ENCODE measurements at places on chromosomes 3 and 15.

DNA sequence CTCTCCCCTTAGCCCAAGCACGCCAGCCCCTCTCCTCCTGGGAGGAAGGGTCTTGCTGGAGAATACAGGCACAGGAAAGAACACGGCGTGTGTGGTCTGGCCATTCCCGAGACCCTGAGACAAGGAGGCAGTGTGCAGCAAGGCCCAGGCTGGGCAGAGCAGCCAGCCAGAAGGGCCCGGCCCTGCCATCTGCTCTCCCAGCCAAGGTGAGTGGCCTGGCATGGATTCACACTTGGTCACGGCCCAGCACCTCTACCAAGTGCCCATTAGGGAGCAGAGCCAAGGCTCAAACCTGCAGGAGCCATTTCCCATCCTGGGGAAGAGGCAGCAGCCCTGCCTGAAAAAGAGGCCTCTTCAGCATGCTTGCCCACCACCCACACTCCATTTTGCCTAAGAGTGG, 28.6 kb downstream of the MEGF11 start:
- no peak for DNase-seq

GRCh38 chr15:80494351-80494751, 90.2 kb downstream of the ARNT2 start:
- no peak for DNase-seq

- DNase-seq, result no peak
These were observed 16.1 kb upstream of the RARRES1 start for GRCh38 chr3:158748237-158748828.

- no peak for DNase-seq
These were observed 8.3 kb downstream of the SETD5 start for GRCh38 chr3:9405756-9406155.

- no peak for DNase-seq
These were observed 29.2 kb upstream of the PRICKLE2 start for GRCh38 chr3:64254443-64254842.

DNA sequence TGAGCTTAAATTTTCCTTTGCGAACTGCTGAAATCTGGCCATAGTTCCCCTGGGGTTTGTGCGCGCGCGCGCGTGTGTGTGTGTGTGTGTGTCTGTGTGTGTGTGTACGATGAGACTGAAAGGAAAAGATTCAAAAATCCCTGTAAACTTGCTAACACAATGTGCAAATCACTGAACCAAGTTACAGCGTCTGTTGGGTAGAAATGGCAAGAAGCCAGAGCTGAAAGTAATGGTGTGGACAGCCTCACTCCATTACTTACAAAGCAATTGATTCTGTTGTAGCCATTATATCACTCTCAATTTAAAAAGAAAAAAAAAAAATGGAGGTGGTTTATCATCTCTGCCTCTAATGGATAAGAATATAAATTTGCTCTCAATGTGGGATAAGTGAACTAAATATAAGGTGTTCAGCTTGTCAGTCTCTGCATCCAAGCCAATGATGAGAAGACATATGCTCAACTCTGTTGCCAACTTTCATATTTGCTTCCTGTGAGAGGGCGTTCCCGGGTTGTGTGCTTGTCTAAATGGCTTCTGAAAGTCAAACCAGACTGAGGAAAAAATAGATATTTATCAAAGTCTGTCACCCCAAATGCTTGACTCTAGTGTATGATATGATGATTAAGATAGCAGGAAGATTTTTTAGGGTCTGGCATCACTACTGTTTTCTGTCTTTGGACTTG, 422.2 kb downstream of the ZNF385D start:
- DNase-seq, result no peak

- no peak for DNase-seq
These were observed 666.6 kb upstream of the ROBO1 start for GRCh38 chr3:80434366-80434765.

DNA sequence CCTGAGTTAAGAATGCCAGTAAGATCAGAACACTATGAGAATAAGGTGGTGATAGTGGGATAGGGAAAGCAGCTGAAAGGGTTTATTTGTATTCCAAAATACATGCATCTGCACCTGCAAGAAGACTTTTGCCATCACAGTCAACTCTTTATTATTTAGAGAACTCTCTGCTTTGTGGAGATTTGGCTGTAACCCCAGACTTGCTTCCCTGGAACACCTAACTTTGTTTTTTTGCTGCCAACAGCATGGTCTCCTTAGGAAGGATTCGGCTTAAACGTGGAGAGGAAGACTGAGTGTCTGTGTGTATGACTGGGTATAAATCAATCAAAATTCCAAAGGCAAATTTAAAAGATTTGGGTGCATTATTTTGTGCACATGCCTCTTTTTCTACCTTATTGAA, 21.6 kb upstream of the SLITRK3 start:
- no peak for DNase-seq

DNA sequence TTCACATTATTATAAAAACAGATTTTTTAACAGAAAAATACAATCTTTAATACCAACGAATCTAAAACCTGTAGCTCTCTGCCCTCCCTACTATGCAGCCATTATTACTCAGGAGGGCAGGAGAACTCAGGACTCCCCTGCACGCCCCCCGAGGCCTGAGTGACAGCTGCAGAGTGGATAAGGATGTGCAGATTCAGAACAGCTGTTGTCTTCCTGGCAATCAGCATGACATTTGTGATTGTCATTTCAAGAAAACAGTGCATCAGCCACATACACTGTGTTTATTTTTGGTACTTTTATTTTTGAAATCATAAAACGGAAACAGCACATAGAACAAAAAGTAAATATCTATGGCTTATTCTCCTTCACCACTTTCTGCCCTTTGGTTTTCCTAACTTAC, 450.8 kb downstream of the OCA2 start:
- no peak for DNase-seq

- DNase-seq, result no peak
These were observed 64.0 kb downstream of the USP13 start for GRCh38 chr3:179716811-179717210.

DNA sequence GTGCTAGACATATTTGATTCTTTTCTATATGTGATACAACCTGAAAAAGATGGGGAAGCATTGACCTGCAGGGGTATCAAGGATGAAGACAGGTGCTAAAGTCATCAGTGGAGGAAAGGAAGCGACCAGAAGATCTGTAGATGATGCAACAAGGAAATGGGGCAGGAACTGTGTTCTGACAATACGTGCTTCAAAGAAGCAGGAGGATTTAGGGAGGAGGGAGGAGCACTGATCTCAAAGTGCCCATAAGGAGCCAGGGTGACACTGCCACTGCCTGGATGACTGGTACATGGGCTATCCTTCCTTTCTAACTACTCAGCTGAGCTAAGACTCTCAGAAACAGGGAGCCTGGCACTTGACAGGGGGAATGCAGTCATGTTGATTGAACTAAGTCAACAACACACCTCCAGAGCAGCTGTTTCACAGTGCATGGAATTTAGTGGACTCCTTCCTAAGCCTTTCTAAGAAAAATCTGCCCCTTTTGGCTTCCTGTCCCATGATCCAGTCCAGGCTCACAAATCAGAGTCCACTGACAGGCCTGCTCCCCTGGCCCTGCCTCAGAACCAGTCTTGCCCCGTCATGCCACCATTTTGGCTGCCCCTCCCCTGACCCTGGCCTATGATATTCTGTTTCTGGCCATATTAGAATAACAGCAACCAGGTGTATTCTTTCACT, 12.0 kb downstream of the LYSMD4 start:
- DNase-seq, result no peak

GRCh38 chr3:5634411-5634810, 446.9 kb downstream of the EDEM1 start:
- DNase-seq, result no peak

DNA sequence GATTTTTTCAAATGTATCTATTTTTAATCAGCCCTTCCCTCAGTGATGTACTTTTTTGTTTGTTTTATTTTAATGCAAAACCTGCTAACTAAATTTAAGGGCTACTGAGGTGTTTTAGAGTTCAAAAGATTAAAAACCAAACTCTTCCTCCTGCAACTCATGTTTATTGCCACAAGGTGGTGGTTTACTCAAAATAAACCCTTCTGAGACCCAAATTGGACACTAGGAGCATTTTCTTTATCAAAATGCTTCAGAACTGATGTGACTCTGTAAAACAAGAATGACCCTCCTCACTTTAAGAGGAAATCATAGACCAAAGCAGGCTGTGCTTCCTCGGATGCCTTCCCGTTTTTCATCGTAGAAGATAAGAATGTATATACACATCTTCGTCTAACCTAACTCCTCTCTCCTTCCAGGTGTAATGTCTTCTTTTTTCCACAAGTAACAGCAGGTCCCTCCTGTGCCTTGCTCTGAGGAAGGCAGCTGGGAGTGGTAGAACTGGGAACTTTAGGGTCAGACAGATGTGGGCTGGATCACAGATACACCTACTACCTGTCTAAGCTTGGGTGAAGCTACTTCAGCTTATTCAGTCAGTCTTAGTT, 2.9 kb upstream of the NME9 start:
- no peak for DNase-seq
